CD8-positive, alpha-beta T cell (primary cell): ENCODE measurements at places on chromosomes 7 and 10.

GRCh38 chr10:58158806-58159205 is 108.9 kb downstream of the IPMK start:
- no peak for DNase-seq

DNA sequence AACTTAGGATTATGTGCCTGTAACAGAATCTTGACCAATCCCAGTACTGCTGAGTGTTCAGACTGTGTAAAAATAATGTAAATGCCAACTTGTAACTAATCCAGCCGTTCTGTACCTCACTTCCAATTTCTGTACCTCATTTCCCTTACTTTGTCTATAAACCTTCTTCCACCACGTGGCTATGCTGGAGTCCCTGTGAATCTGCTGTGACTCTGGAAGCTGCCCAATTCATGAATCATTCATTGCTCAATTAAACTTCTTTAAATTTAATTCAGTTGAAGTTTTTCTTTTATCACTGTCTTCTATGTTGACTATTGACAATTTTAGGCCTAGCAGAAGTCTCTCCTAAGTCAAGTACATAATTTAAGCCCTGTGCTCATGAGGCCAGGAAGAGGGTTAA is 215.3 kb upstream of the RHOBTB1 start:
- no peak for DNase-seq

DNA sequence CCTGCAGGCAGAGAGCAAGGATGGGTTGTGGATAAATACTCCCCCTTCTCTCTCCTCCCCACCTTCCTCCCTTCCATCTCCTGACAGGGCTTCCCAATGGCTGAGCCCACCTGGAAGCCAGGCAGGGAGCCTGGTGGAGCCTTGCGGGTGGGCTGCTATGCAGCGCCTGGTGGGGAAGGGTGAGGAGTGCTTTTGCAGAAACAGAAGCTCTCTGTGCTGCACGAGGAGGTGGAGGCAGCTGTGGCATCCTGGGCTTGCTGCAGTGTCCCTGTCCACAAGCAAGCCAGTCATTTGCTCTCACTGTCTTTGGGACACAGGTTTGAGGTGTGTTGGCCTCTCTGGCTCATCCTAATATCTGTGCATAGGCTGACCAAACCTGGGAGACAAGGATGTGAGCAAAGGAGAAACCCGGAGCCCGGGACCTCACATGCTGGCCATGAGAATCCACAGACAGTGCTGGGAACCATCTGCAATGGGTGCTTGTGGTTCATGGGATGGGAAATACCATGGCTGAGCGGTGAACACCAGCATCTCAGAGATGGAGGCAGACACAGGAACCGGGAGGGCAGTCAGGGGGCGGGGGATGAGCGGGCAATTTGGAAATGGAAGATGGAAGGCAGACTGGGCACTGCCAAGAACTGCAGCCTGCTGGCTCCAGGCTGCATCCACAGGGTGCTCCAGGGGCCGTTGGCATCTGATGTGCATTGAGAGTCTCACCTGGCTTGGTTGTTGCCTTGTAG is 364.2 kb downstream of the GLRX3 start:
- DNase-seq = no peak

GRCh38 chr7:158537516-158537882 is 50.1 kb downstream of the PTPRN2 start:
- DNase-seq = no peak

GRCh38 chr7:79091011-79091410 is 362.5 kb downstream of the MAGI2 start:
- no peak for DNase-seq

DNA sequence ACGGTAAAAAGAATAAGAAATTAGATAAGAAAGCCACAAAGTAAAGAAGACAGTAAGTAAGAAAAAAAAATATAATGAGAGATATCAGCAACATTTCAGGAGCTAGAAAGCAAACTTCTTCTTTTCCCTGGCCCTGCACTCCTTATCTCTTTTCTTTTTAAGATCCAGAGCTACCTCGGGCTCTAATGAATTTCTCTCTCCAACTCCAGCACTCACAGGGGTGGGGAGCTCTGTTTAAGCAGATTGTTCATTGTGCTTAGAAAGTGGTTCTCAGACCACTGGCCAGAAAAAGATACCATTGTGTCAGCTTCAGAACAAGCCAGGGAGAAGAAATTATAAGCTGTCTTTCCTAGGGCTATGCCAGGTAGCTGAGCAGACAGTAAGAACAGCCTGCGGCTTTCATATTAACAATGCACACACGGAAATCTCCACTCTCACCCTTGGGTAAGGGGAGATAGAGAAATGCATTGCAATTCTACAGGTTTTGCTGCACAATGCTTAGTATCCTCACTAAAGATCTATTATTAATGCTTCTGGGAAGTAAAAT is 19.3 kb downstream of the OR2F1 start:
- DNase-seq = no peak

- no peak for DNase-seq
Measured at GRCh38 chr7:50766106-50766848, 16.4 kb downstream of the GRB10 start.

GRCh38 chr10:37667736-37668135 is 189.7 kb downstream of the ZNF248 start:
- no peak for DNase-seq

DNA sequence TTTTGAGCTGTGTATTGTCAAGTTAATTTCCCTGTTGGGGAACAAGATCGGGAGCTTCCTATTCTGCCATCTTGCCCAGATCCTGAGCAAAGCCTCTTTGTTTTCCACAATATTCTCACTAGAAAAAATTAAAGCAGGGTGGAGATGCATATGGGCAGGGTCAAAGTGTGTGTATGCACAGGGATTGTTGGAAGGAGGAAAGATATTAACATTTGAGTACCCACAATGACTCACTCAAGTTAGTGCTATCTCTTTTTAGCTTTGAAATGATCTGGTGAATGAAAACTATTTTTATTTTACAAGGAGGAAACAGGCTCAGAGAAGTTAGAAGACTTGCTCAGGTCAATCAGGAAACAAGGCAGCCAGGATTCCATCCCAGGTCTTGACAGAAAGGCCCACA is 6.7 kb upstream of the BTBD16 start:
- DNase-seq = no peak

GRCh38 chr7:17083392-17084165 is 201.8 kb upstream of the AGR3 start:
- no peak for DNase-seq

GRCh38 chr10:124306520-124306919 is 112.2 kb downstream of the OAT start:
- no peak for DNase-seq

DNA sequence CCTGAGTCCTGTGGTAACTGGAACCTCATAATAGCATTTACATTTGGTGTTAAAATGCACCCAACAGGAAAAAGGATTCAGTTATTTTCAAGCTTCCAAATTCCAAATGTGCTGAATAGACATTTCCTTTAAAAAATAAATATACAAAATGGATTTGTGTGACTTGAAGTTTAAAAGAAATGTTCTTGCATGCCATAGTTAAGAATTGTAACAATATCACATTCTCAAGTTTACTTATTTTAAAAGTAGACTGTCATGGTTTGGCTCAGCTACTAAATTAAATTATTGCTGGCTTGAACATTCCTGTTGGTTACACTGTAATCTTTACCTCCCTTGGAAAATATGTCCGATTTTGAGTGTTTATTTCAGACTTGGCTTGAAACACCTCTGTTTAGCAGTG is 31.5 kb downstream of the BICC1 start:
- no peak for DNase-seq

GRCh38 chr10:45423976-45424499 is 50.0 kb downstream of the ALOX5 start:
- DNase-seq = no peak

GRCh38 chr10:93065675-93066543 is 5.3 kb downstream of the CYP26C1 start:
- no peak for DNase-seq

DNA sequence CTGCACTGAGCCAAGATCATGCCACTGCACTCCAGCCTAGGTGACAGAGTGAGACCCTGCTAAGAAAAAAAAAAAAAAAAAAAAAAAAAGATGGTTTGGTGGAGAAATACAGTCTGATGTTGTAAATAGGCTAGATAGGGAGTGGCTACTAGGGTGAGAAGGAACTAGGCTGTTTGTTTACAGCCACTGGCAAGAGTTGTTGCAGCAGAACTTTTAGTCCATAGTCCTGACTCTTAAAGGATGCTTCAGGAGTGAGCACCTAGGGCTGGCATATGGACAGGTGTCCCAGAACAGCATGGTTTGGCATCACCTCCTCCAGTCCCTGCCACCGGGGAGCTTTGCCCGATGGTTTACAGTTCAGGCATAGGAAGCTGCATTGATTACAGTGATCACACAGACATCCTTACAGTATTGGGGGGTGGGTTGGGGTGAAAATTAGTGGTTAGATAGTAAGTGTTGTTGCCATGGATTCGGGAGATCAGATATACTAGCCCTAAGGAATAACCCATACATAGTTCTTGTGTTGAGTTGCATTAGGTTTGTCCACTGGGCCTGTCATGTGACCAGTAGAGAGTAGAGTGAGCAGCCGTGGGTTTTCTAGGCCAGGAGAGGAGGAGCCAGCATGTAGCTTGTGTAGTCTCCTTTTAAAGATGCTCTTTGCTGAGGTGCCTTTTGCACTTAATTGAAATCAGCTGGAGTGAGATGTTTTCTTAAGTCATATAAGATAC is 35.9 kb downstream of the ZRANB1 start:
- DNase-seq = no peak

- DNase-seq = no peak
Measured at GRCh38 chr7:138842111-138842510, 44.1 kb upstream of the ATP6V0A4 start.

DNA sequence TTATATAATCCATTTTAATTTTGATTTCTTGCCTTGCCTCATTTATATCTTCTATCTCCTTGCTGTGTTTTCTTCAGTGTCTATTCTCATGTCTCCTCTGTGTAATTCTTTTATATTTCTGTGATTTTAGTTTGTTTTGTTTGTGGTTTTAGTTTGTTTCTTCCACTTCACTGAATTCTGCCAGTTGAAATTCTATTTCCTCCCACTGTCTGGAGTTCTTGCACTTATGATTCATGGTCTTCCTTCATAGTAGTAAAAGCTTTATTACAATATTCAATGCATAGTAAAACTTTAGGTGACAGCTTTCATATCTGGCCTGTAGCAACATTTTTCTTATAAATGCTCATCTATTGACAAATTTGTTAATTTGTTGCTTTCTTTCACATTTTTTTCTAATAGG is 113.3 kb downstream of the MAGI2 start:
- no peak for DNase-seq

- no peak for DNase-seq
Measured at GRCh38 chr7:91608606-91609005, 271.9 kb downstream of the MTERF1 start.

DNA sequence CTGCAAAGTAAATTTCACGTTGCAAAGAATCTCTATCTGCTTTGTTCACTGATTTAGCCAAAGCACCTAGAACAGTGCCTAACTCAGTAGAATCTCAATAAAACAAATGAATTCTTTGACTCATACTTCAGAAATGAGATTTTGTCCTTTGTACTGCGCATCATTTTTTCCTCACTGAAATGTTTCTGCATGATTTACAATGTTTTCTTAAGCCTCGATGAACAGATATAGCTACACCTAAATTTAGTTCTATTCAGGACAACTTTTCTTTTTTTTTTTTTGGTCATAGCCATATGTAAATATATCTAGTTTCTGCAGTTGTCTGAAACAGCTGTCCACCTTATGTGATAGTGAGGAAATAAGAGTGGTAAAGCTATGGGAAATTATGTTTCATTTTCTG is 15.3 kb downstream of the GNAT3 start:
- no peak for DNase-seq

DNA sequence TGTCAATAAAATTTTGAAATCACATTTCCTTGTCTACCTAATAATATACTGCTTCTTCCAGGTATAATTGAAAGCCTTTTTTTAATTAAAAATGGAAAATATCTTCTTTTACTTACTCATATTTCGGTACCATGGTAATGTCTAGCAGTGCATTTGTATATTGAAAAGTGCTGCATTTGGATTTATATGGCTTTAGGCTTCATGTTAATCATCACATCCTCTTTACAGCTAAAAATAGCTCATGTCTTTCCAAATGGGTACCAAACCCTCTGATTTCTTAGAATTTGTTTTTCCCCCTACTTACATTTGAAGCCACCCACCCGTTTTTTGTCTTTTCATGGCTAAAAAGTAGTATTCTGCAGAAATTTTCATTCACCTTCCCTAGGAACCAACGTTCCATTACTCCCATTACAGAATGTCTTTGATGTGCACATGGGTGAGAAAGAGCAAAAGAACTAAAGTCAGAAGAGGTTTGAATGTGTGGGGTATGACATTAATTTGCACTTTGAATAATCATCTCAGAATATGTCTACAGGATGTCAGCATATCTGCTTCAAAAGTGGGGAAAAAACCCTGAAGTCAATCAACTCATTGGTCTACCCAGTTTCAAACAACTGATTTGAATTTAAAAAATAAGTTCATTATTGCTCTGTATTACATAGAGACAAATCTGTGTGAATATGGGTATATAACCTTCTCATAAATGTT is 935.9 kb downstream of the GATA3 start:
- no peak for DNase-seq

- no peak for DNase-seq
Measured at GRCh38 chr10:70381471-70382421, 679 bp downstream of the LRRC20 start.

DNA sequence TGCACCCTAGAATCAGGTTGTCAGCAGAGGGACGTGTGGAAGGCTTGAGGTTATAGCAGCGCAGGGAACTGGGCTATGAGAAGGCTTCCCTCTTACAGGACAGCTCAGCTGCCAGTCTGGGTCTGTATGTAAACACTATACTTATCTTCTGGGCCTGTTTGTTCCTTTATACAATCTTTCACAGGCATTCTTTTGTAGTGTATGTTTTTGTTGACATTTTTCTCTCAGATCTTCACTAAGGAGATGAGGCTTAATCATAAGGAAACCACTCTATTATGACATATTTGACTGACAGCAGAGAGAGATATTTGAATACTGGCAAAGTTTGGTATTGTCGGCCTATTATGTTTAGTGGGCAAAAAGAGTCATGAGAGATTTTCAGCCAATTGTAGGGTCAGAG is 929 bp downstream of the GBF1 start:
- DNase-seq = no peak

GRCh38 chr7:103504505-103505135 is 58.6 kb upstream of the SLC26A5 start:
- no peak for DNase-seq

- DNase-seq = no peak
Measured at GRCh38 chr10:84587789-84588188, 259.4 kb downstream of the CCSER2 start.

DNA sequence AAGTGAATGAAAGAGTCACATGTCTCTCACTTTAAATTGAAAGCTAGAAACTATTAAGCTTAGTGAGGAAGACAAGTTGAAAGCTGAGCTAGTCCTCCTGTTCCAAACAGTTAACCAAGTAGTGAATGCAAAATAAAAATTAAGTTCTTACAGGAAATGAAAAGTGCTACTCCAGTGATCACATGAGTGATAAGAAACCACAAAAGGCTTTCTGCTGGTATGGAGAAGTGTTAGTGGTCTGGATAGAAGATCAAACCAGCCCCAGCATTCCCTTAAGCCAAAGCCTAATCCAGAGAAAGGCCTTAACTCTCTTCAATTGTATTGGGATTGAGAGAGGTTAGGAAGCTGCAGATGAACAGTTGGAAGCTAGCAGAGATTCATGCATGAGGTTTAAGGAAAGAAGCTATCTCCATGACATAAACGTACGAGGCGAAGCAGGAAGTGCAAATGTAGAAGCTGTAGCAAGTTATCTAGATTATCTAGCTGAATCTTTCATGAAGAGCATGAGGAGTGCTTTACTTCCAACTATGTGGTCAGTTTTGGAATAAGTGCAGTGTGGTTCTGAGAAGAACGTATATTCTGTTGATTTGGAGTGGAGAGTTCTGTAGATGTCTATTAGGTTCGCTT is 261.6 kb downstream of the MDFIC start:
- DNase-seq = no peak
